MG63 (cell line): ENCODE measurements at places on chromosomes 11 and 22.

DNA sequence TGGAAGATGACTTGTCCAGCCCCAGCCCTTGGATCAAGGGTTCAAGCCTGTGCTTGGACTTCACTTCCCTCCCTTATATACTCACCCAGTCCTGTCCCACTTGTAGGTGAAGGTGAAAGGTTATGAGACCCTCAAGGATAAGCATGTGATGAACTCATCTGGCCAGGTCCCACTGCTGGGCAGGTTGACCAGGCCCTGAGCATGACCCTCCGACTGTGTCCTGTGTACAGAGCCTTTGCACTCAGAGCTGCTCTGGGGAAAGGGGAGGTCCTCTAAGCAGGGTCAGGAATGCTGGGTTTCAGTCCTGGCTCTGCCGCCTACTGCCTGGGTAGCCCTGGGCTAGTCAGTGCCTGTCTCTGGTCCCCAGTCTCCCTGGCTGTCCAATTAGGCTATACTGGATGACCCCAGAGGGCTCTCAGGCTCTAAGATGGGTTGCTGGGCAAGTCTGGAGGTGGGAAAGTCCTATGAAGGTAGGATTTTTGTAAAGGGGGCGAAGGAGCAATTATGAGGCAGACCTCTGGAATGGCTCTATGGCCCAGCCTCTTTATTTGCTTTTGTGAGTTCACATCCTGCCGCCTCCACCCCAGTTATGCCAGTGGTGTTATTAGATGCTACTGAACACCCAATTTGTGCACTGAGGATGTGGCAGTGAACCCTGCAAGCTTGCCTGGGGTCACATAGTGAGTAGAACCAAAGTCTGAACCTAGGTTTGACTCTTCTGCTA lies 14.1 kb downstream of the DGAT2 start:
- no peak for DNase-seq

GRCh38 chr11:75365711-75366181 lies 14.3 kb upstream of the ARRB1 start:
- DNase-seq: no peak

DNA sequence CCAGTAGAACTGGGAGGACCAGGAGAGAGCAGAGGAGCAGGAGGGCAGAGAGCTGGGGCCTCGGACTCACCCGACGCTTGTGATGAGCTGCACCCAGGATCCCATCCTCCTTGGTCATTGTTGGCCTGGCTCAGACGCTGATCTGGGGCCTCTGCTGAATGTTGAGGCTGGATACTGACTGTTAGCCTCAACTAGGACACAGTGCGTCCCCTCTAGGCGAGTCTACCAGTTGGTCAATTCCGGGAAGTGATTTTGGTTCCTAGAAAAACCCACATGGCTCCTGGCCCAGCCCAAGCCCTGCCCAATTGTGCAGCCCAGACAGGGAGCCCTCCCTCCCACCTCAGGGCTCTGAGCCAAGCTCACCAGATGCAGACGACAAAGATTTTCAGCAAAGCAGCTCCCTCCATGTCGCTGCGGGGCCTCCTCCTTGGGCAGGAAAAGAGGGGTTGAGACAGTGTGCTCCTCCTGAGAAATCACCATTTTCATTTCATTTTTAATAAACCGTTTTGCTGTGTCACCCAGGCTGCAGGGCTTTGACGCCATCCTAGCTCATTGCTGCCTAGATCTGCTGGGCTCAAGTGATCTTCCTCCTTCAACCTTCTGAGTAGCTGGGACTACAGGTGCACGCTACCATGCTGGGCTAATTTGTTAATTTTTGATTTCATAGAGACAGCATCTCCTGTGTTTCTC lies at the start of gene APOL4:
Gene APOL4 (minus strand): TSS at position 180 of the 690 bp plus-strand sequence. CDS start 75 bp downstream, at position 105.
- DNase-seq: no peak

DNA sequence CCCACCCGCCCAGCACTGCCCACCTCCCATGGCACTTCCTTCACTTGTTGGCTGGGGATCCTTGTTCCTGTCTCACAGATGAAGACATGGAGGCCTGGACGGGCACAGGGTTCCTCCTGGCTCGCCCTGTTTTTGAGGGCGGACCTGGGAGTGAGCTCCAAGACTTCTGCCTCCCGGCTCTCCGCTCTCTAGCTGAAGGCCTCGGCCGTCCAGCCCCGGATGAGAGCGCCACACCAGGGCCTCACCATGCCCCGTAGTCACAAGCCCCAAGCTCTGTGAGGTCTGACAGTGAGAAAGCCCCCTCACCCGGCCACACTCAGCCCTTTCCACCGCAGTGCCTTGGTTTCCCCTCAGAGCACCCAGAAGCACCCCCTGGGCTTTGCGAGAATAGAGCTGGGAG lies 9.1 kb downstream of the TPCN2 start:
- no peak for DNase-seq

- no peak for DNase-seq
Measured at GRCh38 chr22:36409911-36410756, 22.4 kb upstream of the MYH9 start.

DNA sequence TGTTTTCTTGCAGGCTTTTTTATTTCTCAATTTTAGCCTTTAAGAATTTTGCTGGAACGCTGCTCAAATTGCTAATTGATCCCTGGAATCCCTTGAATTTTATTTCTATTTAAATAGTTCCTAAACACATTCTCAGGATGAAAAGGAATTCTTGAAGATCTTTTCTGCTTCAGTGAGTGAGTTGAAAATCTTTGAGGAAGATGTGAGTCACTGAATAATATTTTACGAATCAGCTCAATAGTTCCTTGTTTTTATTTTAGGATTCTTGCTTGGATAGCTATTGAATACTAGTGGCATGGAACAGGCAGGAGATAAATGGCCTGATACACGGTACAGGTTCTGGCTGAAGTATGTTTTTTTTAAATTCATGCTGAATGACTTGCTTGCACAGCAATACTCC lies 194.6 kb upstream of the CCDC90B start:
- DNase-seq: no peak

- DNase-seq: no peak
Measured at GRCh38 chr11:70498171-70498571, 99.8 kb downstream of the CTTN start.

DNA sequence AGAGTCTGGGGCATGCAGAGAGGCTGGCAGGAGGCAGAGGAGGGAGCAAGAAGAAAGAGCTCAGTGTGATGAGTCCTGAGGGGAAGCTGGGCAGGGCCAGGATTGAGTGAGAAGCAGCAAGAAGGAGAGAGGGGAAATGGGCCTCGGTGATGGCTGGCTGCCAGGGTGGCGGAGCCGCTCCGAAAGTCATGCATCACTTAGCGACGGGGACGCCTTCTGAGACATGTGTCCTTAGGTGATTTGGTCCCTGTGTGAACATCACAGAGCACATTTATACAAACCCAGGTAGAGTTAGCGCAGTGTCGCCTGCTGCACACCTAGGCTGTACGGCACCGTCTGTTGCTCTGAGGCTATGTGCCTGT lies 15.1 kb downstream of the TBC1D22A start:
- no peak for DNase-seq
